ENCODE measurements at places on chromosomes 4 and X. TPM values are rescaled to one million over a fixed set of nuclear protein-coding genes. Genes with fewer than 3 reads are reported as not detected.

- H3K27me3 ChIP-seq, result no peaks in the 10 kb centered on the region
- H3K27ac ChIP-seq, result no peak overlapping the region
- no peak for DNase-seq
- H3K4me1 ChIP-seq, result peaks cover 7% of the 10 kb centered on the region
These were observed 9.4 kb downstream of the TCEANC start for GRCh38 chrX:13662355-13662791.

DNA sequence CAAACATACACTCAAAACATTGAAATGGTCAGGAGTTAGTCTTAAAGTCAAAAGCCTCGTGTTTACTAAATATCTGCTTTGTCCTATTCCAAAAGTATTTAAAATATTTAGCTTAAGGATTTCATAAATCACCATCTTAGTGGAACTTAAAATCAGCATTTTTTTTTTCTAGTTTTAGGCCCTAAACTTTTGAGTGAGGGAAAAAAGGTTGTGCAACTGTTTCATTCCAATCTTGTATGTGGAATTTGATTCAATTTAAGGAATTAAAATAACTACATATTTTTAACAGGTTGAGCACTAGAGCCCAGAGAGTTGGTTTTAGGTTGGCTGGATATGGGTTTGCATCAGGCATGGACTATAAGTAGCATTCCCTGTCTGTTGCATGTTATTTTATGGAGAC lies 35.7 kb upstream of the ANK2 start:
- H3K4me3 ChIP-seq, result no peak overlapping the region
- no peak for DNase-seq
- no peaks in the 10 kb centered on the region for H3K4me1 ChIP-seq
- H3K36me3 ChIP-seq, result no peaks in the 10 kb centered on the region

GRCh38 chr4:185513489-185514181 lies 21.7 kb downstream of the PDLIM3 start:
- DNase-seq, result no peak
- H3K4me3 ChIP-seq, result no peak overlapping the region
- peaks cover 59% of the 10 kb centered on the region for H3K27me3 ChIP-seq
- peaks cover 9% of the 10 kb centered on the region for H3K4me1 ChIP-seq
- no peaks in the 10 kb centered on the region for H3K36me3 ChIP-seq

DNA sequence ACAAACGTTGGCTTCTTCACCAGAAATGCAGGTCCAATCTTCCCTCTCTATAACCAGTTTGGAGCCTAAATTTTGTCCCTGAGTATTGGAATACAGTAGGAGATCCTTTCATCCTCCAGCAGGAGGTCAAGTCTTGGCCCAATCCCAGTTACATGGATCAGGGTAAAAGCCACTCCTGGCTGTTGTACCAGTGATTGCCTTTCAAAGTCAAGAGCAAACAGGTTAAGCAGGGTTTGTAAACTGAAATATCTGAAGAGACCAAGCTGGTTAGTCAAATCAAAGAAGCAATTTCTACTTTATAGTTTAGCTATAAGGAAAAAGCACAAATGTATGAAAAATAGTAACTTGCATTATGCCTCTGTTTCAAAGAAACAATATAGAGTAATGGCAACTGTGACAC lies 329.4 kb downstream of the NAF1 start:
- H3K4me3 ChIP-seq, result no peak overlapping the region
- no peaks in the 10 kb centered on the region for H3K36me3 ChIP-seq
- no peak for DNase-seq

The UCHL1 gene
- total RNA-seq, result 0.83 TPM

The FDCSP gene
- total RNA-seq, result not detected

The TAPT1 gene
- 32.9 TPM for total RNA-seq

Measured in activated T-helper 2 cell treated with anti-CD3 and anti-CD28 coated beads, Interferon-gamma antibody, Interleukin-2, Interleukin-4, amounts not matched to agents 10 μg/mL and 5 μg/mL and 100 μg/mL, durations not matched to agents 14 hours and 24 hours and 36 hours (primary cell).